ENCODE measurements at places on chromosomes 1 and 21. TPM values are rescaled to one million over a fixed set of nuclear protein-coding genes. Genes with fewer than 3 reads are reported as not detected.
A peak's percentile ranks its signal among the peaks of the same experiment; 100 is the strongest.

- H3K4me1 ChIP-seq = no peaks in the 10 kb centered on the region
- H3K4me3 ChIP-seq = no peak overlapping the region
- no peak for DNase-seq
- H3K36me3 ChIP-seq = no peaks in the 10 kb centered on the region
Measured at GRCh38 chr1:154521695-154522094, 19.5 kb upstream of the SHE start.

- peaks cover 12% of the 10 kb centered on the region for H3K4me1 ChIP-seq
- H3K27ac ChIP-seq = no peak overlapping the region
- no peak for DNase-seq
- no peaks in the 10 kb centered on the region for H3K36me3 ChIP-seq
- H3K27me3 ChIP-seq = no peaks in the 10 kb centered on the region
Measured at GRCh38 chr1:12067900-12068821, 5.1 kb downstream of the TNFRSF8 start.

GRCh38 chr1:37425221-37425620 is 49.2 kb upstream of the ZC3H12A start:
- no peaks in the 10 kb centered on the region for H3K36me3 ChIP-seq
- no peak overlapping the region for H3K27ac ChIP-seq
- DNase-seq = no peak
- H3K27me3 ChIP-seq = peaks cover 4% of the 10 kb centered on the region
- no peaks in the 10 kb centered on the region for H3K4me1 ChIP-seq

DNA sequence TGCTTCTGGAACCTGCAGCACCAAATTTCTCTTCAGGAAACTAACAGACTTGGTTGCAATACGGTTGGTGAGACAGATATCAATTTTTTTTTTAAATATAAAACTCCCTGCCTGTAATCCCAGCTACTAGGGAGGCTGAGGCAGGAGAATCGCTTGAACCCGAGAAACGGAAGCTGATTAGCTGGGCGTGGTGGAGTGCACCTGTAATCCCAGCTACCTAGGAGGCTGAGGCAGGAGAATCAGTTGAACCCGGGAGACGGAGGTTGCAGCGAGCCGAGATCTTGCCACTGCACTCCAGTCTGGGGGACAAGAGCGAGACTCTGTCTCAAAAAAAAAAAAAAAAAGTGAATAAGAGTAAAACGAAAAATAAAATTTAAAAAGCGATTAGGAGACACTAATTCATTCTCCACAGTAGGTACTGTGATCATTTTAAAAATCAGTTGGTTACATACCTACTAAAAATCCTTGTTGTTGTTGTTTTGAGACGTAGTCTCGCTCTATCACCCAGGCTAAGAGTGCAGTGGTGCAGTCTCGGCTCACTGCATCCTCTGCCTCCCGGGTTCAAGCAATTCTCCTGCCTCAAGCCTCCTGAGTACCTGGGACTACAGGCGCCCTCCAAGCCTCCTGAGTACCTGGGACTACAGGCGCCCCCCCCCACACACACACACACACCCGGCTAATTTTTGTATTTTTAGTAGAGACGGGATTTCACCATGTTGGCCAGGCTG is 796 bp upstream of the RBM8A start:
- no peaks in the 10 kb centered on the region for H3K27me3 ChIP-seq
- H3K36me3 ChIP-seq = peaks cover 3% of the 10 kb centered on the region
- peak overlapping the region; percentile 81 for H3K4me3 ChIP-seq

DNA sequence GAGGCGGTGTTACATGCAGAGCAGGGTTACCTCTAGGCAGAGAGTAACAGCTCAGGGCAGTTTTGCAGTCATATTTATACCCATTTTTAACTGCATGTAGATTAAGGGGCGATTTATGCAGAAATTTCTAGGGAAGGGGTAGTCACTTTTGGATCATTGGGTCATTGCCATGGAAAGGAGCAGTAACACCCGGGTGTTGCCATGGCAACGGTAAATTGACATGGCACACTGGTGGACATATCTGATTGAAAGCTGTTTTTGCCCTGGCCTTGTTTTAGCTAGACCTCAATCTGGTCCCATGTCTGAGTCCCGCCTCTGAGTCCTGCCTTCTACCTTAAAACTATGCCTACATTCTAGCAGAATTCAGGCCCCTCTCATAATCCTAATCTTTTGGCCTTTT is 11.8 kb upstream of the USP1 start:
- no peak overlapping the region for H3K27ac ChIP-seq
- H3K27me3 ChIP-seq = no peaks in the 10 kb centered on the region
- no peak overlapping the region for H3K4me3 ChIP-seq

DNA sequence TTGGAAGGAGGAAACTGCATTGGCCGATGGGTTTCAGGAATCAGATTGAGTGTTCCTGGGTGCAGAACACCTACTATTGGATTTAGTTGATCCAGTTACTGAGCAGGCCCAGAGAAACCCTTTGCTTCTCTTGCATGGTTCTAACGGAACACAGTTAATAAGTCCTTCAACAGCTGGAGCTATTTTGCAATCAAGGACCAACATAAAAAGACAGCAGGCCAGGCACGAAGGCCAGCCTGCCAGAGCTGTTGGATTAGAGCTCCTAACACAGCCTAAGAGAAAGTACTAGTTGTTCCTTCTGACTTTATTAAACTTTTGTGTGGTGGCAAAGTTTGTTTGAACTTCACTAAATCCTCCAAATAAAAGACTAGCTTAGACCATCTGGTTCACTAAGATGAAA is 148.0 kb upstream of the LMO4 start:
- no peaks in the 10 kb centered on the region for H3K36me3 ChIP-seq
- no peak overlapping the region for H3K27ac ChIP-seq
- no peaks in the 10 kb centered on the region for H3K4me1 ChIP-seq
- no peak for DNase-seq
- no peak overlapping the region for H3K4me3 ChIP-seq
- no peaks in the 10 kb centered on the region for H3K27me3 ChIP-seq

DNA sequence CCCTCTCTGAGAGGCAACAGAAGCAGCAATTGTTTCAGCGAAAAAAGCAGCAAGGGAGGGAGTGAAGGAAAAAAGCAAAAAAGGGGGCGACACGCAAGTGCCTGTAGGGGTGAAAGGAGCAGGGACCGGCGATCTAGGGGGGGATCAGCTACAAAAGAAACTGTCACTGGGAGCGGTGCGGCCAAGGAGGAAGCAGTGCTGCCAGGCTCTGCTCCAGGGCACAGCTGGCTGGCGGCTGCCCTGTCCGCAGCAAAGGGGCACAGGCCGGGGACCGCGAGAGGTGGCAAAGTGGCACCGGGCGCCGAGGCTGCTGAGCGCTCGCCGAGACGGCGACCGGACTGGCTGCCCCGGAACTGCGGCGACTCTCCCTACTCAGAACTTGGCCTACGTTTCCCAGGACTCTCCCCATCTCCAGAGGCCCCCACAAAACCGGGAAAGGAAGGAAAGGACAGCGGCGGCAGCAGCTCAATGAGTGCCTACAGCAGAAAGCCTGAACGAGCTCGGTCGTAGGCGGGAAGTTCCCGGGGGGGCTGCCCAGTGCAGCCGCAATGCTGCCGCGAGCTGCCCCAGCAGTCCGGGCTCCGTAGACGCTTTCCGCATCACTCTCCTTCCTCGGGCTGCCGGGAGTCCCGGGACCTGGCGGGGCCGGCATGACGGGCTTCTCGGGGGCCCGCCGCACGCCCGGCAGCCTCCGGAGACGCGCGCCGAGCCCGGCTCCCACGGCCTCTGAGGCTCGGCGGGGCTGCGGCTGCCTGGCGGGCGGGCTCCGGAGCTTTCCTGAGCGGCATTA is 1.0 kb upstream of the CDKN2C start:
- no peaks in the 10 kb centered on the region for H3K36me3 ChIP-seq
- H3K4me1 ChIP-seq = peaks cover 23% of the 10 kb centered on the region
- peaks cover 34% of the 10 kb centered on the region for H3K27me3 ChIP-seq
- DNase-seq = peak; percentile 75

- H3K27ac ChIP-seq = no peak overlapping the region
- no peaks in the 10 kb centered on the region for H3K36me3 ChIP-seq
Measured at GRCh38 chr1:199778324-199778955, 249.1 kb upstream of the NR5A2 start.

DNA sequence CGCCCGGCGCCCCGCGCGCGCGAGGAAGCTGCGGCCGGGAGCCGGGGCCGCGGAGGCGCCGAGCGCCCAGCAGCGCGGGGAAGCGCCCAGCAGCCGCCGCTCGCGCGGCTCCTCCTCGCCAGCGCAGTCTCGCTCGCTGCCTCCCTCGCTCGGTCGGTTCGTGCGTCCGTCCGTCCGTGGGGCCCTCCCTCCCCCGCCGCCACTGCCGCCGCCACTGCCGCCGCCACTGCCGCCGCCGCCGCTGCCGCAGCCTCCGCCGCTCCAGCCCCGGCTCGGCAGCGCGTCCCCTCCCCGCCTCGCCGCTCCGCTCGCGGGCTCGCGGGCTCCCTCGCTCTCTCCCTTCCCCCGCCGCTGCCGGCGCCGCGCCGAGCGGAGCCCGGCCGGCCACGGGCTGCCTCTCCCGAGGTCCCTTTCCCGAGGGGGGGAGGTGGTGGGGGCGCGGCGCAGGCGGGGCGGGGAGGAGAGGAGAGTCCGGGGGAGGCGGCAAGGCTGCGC is at the start of gene KCND3:
TSS of gene KCND3 (minus strand) at position 138 of the 495 bp plus-strand sequence.
- peaks cover 41% of the 10 kb centered on the region for H3K27me3 ChIP-seq
- DNase-seq = peak; percentile 40
- no peak within 1 kb of the TSS for H3K27ac ChIP-seq
- H3K4me1 ChIP-seq = peaks cover 20% of the 10 kb centered on the region
- no peak within 1 kb of the TSS for H3K4me3 ChIP-seq
- H3K36me3 ChIP-seq = no peaks in the 10 kb centered on the region

DNA sequence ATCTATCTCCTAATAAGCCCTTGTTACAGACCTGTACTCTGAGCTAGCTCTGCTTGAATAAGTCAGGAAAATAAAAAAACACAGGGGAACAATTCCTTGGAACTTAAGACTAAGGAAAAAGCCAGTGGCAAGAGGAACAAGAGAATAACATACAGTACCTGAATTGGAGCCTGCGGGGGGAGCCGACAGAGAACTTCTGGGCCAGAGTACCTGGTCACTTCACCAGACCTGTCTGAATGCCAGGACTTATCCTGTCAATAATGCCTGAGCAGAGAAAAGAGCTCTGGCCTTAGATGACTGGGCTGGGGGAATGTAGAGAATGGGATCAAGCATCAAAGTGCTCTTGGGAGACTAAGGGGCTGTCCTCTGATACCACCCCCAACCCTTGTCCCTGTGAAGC is 15.1 kb downstream of the PEA15 start:
- H3K4me3 ChIP-seq = no peak overlapping the region
- peaks cover 32% of the 10 kb centered on the region for H3K36me3 ChIP-seq
- H3K4me1 ChIP-seq = no peaks in the 10 kb centered on the region
- no peak overlapping the region for H3K27ac ChIP-seq
- DNase-seq = no peak

DNA sequence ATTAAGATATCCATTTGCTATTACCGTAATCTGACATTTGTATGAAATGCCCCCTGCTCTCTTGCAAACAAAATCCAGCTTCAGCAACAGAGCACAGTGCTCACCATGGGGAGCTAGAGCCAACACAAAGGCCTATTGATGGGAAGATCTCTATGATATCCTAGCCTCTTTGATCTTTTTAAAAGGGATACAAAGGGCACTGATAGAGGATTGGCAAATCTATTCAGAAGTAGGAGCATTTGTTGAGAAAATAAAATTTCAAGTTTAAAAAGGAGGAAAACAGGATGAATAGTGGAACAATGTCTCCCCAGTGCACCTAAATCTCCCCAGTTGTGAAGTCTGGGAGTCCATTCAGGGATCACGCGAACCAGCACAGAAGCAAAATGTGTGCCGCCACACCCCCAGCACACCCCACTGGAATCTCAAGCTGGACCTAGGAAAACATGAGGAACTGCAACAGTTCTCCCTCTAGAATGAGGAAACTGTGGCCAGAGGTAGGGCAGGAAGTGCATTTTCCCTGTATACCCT is 32.2 kb downstream of the MRAP start:
- H3K27ac ChIP-seq = no peak overlapping the region
- H3K27me3 ChIP-seq = no peaks in the 10 kb centered on the region
- no peaks in the 10 kb centered on the region for H3K4me1 ChIP-seq

GRCh38 chr1:74714429-74715235 is 18.2 kb downstream of the CRYZ start:
- H3K36me3 ChIP-seq = peaks cover 8% of the 10 kb centered on the region
- H3K4me1 ChIP-seq = no peaks in the 10 kb centered on the region
- no peaks in the 10 kb centered on the region for H3K27me3 ChIP-seq
- no peak for DNase-seq
- no peak overlapping the region for H3K4me3 ChIP-seq

DNA sequence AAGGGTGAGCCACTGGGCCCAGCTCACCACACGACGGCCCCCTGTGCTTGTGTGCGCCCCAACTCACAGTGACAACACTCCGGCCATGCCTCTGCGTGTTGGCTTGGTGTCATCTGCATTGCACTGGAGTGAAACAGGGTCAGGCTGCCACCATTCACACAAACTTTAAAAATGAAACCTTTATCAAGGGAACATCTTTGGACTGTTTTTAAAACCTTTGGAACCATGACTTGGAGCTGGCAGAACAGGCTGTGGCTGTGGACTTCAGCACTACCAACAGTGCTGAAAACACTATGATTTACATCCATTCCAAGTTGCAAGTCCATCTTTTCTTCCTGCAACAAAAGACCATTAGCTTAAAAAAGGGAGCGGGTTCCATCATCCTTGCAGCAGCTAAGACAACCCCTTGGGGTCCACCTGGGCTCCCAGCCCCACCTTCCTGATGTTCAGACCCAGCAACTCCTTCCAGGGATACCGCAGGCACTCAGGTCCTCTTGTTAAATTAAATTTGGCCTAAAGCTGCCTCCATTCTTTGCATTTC is 25.6 kb downstream of the POFUT2 start:
- no peak overlapping the region for H3K4me3 ChIP-seq
- DNase-seq = no peak
- peaks cover 27% of the 10 kb centered on the region for H3K36me3 ChIP-seq

DNA sequence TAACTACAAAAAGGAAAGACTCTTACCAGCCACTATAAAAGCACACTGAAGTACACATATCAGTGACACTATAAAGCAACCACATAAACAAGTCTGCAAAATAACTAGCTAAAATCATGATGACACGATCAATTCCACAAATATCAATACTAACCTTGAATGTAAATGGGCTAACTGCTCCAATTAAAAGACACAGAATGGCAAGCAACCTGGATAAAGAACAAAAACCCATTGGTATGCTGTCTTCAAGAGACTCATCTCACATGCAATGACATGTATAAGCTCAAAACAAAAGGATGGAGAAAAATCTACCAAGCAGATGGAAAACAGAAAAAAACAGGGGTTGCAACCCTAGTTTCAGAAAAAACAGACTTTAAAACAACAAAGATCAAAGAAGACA is 59.7 kb upstream of the LYPLAL1 start:
- no peak for DNase-seq
- no peaks in the 10 kb centered on the region for H3K27me3 ChIP-seq
- no peaks in the 10 kb centered on the region for H3K4me1 ChIP-seq
- H3K27ac ChIP-seq = no peak overlapping the region

- no peak for DNase-seq
- H3K27ac ChIP-seq = no peak overlapping the region
- H3K4me3 ChIP-seq = no peak overlapping the region
- no peaks in the 10 kb centered on the region for H3K36me3 ChIP-seq
Measured at GRCh38 chr1:73909043-73909562, 288.9 kb downstream of the LRRIQ3 start.

GUCA2B gene
- not detected for total RNA-seq

SLAMF8 gene
- 0.54 TPM for total RNA-seq

CFHR1 gene
- not detected for total RNA-seq

CAMK2N1 gene
- total RNA-seq = 6.0 TPM

IVL gene
- not detected for total RNA-seq

GSTM1 gene
- total RNA-seq = 30.5 TPM

CDA gene
- total RNA-seq = not detected

ST6GALNAC3 gene
- total RNA-seq = 17.3 TPM

C1orf53 gene
- total RNA-seq = not detected

ZNF697 gene
- not detected for total RNA-seq

WNT2B gene
- total RNA-seq = 5.9 TPM

TTC39A gene
- total RNA-seq = not detected

All from B cell (primary cell).